ENCODE measurements at places on chromosomes 7 and 10.

DNA sequence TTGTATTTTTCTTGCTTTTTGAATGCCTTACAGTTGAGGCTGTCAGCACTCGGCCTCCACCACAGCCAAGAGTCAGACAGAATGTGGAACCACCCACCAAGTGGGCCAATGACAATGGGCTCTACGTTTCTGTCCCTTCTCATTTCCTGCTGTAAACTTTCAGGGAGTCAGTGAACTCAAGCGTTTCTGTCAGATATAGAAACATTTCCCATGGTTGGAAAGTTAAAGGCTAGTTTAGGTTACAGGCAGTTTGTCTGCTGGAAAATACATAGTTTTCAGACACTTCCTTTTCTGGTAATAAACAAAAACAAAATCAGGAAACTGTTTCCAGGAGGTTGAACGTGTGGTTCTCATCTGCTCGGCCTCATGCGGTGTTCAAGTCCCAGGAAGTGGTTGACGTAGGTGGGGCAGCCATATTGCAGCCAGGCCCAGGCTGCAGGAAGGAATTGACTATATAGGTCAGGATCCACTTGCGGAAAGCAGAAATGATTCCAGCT, 245.1 kb downstream of the CAMK1D start:
- DNase-seq, result no peak

- peak; percentile 33 for DNase-seq
Measured at GRCh38 chr7:24463474-24463873, 109.8 kb upstream of the PALS2 start.

GRCh38 chr10:97499561-97500296, 1.0 kb downstream of the UBTD1 start:
- DNase-seq, result no peak

DNA sequence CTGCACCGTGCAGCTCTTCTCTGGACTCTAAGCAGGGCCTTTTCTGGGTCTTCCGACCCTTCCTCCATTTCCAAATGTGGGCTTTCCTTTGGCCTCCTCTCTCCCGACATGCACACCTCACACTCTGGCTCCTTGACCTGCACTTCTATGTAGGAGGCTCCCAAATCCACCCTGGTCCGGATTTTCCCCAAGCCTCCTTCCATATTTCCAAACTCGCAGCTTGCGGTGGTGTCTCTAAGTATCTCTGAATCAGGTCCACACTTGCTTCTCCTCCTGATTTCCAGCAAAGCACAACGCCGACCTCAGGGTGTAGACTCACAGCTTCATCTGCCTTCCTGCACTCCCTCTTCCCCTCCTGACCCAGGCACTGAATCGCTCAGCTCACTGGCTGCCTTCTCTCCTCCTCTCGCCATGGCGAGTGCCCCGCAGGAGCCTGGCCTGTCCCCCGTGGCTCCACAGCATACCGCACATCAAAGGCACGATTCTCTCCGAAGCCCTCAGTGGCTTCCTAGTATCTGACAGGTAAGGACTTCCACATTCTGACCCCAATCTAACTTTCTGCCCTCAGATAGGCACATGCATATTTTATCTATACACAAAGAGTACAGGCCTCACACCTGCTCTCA, 27.8 kb downstream of the DIP2C start:
- no peak for DNase-seq

DNA sequence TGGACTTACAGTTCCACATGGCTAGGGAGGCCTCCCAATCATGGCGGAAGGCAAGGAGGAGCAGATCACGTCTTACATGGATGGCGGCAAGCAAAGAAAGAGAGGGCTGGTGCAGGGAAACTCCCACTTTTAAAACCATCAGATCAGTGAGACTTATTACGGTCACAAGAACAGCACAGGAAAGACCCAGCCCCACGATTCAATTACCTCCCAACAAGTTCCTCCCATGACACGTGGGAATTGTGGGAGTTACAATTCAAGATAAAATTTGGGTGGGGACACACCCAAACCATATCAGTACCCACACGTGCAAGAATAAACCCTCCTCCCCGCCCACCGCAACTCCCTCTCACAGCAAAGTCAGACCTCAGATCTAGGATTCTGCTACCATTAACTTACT, 4.5 kb upstream of the AIFM2 start:
- no peak for DNase-seq

GRCh38 chr7:130929896-130930659, 196.1 kb upstream of the KLF14 start:
- no peak for DNase-seq

DNA sequence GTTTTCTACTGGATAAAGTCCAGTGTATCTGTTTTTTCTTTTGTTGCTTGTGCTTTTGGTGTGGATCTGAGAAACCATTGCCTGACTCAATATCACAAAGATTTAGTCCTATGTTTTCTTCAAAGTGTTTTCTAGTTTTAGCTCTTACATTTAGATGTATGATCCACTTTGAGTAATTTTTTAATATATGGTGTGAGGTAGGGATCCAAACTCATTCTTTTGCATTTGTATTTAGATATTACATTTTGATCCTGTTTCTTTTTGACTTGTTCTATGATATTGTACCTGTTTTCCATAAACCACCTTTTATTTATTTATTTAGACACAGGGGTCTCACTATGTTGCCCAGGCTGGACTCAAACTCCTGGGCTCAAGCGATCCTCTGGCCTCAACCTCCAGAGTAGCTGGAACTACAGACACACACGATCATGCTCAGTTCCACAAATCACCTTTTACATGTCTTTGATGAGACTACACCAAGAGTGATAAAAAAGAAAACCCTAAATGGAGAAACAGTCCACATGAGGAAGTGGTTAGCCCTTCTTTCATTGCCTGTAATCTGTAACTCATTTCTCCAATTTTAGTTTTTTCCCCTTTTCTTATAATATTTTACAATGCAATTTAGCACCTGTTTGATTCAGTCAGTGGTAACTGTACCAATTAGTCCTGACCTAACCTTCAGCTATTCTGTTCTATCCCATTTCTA, 86.0 kb downstream of the SLC37A3 start:
- DNase-seq, result no peak

DNA sequence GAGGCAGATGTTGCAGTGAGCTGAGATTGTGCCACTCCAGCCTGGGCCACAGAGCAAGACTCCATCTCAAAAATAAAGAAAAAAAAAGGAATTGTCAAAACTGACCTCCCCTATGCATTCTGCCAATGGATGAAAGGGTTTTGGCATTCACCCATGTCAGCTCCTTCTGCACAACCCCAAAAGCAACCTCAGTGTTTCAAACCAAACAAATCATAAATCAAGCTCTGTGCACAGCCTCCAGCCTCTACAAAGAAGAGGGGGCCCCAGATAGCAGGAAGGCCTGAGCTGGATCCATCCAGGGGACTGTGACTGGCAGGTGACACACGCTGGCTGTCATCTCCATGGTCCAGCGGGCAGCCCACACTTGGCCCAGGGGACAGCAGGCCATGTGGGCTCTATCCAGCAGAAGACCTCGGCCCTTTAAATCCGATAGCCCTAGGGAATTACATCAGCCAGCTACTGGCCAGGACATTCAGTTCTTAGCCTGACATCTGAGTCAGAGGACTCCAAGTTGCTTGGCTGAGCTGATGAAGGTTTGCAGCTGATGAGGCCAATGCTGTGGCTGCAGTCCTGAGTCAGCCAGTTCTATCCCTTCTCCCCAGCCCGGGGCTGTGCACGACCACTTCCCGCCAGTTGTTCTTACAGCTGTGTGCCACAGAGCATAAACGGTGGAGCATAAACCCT, 52.0 kb upstream of the FIGNL1 start:
- DNase-seq, result no peak

- DNase-seq, result no peak
Measured at GRCh38 chr7:94666879-94667587, 11.1 kb upstream of the SGCE start.

- DNase-seq, result no peak
Measured at GRCh38 chr7:33604056-33604455, 301.3 kb upstream of the BMPER start.

GRCh38 chr10:119209035-119209735, 1.8 kb downstream of the GRK5 start:
- peak; percentile 22 for DNase-seq

DNA sequence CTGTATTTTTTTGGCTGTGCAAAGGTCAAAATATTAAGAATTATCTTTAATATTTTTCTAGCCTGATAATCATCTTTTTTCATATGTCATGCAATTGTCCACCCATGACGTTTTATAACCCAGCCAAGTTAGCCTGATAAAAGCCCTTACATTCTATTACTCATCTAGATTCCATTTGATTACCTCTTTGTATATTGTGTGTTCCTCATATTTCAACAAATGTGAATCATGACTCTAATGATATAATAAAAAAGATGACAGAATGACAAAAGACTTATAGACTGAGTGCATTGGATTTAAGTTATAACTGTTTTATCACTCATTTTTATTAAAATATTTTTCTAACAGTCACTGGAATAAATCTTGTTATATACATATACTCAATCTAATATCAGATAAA, 1560.0 kb upstream of the LRRTM3 start:
- DNase-seq, result no peak

DNA sequence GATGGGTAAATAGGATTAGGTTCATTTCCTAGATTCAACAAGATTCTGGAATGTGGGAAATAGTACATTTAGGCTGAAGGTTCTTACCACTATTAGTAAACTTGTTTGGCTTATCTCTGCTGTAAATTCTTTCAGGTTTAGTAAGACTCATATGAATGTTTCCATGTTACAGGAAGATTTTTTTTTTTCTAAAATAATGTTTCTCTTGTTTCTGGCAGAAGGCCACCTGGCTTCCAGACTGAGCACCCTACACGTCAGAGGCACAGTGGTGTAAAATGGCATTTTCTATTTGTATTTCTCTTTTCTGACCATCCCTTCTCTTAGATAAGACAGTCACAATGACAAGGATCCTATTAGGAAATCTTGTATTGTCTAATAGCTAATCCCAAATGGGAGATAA, 22.7 kb upstream of the AASS start:
- DNase-seq, result no peak

- no peak for DNase-seq
Measured at GRCh38 chr10:66586073-66586472, 339.8 kb upstream of the LRRTM3 start.

DNA sequence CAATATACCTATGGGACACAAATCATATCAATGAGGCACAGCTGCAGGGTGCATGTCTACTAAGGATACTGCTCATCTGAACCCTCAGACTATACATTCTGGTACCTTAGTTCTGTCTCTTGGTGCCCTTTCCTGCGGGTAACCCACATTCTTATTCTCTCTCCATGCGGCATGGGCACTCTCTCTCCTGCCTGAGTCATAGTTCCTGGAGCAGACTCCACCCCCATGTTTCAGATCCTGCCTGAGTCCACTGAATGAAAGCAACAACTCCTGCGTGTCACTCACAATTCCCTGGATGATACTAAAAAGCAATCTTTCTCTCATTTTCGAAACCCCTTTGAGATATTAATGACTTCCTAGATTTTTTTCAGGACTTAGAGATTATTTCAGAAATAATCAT, 653.1 kb upstream of the C7orf33 start:
- DNase-seq, result no peak

GRCh38 chr10:95279042-95279820, 11.6 kb downstream of the PDLIM1 start:
- peak; percentile 3 for DNase-seq

DNA sequence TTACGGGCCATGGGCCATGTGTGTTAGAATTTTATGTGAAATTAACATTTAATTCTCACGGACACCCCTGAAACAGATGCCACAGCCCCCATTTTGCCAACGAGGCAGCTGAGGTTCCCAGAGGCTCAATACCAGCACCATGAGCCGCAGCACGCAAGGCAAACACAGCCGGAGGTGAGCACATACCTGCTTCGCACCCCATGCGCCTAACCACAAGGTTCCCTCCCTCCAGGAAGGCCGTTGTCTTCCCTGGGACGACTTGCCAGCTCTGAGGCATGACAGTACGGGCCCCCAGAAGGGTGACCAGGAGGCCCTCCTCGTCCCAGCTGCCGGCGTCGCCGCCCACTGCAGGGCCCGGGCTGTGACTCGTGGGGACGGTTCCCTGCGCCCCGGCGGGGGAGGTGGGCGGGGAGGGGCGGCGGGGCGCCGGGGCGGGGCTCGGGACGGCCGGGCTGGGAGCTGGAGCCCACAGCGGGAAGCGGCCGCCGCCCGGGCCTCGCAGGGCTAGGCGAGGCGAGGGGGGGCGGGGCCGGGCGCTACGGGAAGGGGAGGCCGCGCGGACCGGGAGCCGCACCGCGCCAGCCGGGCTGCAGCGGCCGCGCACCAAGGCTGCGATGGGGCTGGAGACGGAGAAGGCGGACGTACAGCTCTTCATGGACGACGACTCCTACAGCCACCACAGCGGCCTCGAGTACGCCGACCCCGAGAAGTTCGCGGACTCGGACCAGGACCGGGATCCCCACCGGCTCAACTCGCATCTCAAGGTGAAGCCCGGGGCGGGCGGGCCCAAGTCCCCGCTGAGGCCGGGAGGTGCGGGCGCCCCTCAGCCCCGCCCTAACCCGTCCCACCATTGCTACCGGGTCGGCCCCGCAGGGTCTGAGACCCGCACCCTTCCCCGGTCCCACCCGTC, at the start of gene CAV2:
TSS of gene CAV2 (plus strand) at position 571 of the 910 bp plus-strand sequence. CDS start at position 615, 44 bp downstream.
- no peak for DNase-seq

GRCh38 chr10:79098596-79099015, 29.8 kb downstream of the ZMIZ1 start:
- DNase-seq, result no peak

DNA sequence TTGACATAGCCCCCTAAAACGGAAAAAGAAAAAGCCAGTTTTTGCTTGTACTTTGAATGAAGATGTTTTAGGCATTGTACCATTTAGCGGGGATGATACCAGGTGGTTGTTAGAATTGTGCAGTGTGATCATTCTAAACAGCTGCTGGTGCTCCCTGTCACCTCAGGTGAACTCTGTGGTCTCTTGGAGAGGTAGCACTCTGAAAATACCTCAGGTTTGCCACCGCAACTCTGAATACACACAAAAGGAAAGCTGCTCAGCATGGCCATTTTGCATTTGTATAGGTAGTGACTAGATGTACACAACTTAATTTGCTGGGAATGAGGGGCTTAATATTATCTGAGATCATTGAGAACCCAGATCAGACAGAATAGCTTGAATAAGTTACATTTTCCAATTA, 52.6 kb downstream of the PLEKHA8 start:
- peak; percentile 63 for DNase-seq

DNA sequence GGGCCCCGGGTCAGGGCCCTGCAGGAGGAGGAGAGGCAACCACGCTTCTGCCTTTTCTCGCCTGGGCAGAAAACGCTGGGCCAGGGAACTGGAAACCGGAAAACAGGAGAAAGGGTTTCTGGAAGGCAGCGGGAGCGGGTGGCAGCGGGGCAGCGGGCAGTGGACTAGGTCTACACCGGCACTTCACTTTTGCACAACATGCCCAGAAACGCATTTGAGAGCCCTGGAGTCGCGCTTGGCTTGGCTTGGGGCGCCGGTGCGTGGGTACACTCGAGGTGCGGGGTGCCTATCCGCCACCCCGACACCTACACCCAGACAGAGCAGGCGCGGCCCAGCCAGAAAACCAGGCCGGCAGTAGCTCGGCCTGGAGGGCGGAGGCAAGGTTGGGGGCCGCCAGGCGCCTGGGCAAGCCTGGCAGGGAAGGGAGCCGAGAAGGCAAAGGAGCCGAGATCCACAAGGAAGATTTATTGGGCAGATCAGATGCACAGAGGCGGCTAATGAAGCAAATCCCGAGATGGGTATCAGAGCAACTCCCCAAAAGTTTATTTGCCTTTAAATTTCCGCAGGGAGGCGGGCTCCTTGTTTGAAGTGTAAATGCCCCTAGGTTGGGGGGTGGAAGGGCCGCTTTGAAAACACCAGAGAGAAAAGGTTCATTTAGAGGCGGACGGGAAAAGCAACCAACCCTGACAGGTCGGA, 3.2 kb upstream of the PAX2 start:
- no peak for DNase-seq
